Activated T-cell treated with anti-CD3 and anti-CD28 coated beads, Interleukin-2, amount 50 U/mL, for 72 hours (primary cell): ENCODE measurements at places on chromosomes 2 and 18. TPM values are rescaled to one million over a fixed set of nuclear protein-coding genes. Genes with fewer than 3 reads are reported as not detected.

DNA sequence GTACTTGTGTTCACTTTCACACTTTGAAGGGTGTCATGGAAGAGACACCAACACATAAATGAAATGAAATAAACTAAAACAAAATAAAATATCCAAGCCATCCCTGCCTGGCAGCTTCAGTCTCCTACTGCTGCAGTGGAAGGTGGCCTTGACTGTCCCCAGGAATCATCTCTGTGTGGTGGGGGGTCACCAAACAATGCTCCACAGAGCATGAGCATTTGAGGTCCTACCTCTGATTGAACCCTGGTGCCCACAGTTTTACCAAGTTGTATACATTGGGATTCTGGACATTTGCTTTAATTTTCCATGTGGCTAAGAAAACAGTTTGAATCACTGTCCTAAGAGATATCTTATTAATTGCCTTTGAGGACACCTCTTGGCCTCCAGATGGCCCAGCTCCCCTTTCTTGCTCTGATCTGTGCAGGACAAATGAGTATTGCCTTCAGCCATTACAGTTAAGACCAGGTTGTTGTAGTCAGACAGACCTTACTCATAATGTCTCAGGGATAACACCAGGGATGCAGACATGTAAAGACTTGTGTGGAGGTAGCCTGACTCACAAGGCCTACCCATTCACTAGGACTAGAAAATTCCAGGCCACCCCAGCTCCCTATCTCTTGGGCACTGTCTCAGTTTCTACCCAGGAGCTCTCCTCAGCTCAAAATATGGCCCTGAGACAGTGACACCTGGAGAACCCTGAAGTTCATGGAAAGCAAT is 195.0 kb downstream of the MYCN start:
- no peak overlapping the region for H3K27ac ChIP-seq
- H3K36me3 ChIP-seq = no peaks in the 10 kb centered on the region
- H3K4me1 ChIP-seq = no peaks in the 10 kb centered on the region
- no peaks in the 10 kb centered on the region for H3K27me3 ChIP-seq
- no peak overlapping the region for H3K4me3 ChIP-seq

GRCh38 chr18:58633874-58634273 is 5.0 kb upstream of the ALPK2 start:
- peaks cover 11% of the 10 kb centered on the region for H3K27me3 ChIP-seq
- no peak for DNase-seq
- H3K36me3 ChIP-seq = no peaks in the 10 kb centered on the region
- peaks cover 63% of the 10 kb centered on the region for H3K4me1 ChIP-seq
- peak overlapping the region; percentile 7 for H3K4me3 ChIP-seq

DNA sequence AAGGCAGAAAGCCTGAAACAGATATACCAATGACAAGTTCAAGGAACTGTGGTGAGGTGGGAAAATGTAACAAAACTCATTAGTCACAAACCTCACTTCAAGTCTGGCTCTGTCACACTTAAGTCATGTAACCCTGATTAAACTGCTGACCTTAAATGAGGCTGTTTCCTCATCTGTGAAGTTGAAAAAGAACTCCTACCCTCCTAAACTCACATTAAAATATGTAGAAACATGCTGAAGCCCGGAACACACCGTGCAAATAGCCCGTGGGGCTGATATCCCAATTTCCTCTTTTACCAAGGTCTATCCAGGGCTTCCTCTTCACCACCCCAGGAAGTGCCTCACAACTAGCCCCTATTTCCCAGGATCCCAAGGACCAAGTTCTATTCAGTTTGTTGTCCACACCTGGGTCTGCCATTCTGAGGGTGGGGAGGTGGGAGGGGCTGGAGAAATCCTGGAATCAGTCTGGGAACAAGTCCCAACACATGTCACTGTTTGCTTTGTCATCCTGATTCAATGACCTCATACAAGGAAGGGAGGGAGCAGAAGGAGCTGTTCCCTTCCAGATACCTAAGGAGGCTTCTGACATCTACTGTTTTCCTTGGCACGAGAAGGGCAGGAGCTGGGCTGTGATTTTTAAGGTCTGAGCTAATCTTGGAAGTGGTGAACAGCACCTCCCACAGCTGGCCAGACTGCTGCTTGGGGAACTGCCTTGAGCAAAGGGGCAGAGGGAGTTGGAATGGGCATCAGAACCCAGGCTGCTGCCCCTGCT is 42.3 kb downstream of the SLC4A1AP start:
- peaks cover 37% of the 10 kb centered on the region for H3K4me1 ChIP-seq
- peak overlapping the region; percentile 77 for H3K27ac ChIP-seq
- no peaks in the 10 kb centered on the region for H3K27me3 ChIP-seq

IMPA2 gene
- 20.2 TPM for total RNA-seq

SALL3 gene
- total RNA-seq = not detected

CD28 gene
- total RNA-seq = 177 TPM
